ENCODE measurements at places on chromosomes 2 and 18.
A peak's percentile ranks its signal among the peaks of the same experiment; 100 is the strongest.

GRCh38 chr2:211157856-211158463 lies 601.6 kb downstream of the CPS1 start:
- DNase-seq = no peak

- no peak for DNase-seq
These were observed 495.6 kb downstream of the NYAP2 start for GRCh38 chr2:225895126-225895525.

GRCh38 chr2:12791906-12792305 lies 75.2 kb downstream of the TRIB2 start:
- DNase-seq = no peak

GRCh38 chr2:46960618-46961017 lies 45.0 kb upstream of the MCFD2 start:
- peak; percentile 23 for DNase-seq

GRCh38 chr2:220669324-220669723 lies 902.8 kb downstream of the EPHA4 start:
- DNase-seq = no peak

GRCh38 chr18:80253236-80253635 lies 5.9 kb upstream of the PARD6G start:
- no peak for DNase-seq

DNA sequence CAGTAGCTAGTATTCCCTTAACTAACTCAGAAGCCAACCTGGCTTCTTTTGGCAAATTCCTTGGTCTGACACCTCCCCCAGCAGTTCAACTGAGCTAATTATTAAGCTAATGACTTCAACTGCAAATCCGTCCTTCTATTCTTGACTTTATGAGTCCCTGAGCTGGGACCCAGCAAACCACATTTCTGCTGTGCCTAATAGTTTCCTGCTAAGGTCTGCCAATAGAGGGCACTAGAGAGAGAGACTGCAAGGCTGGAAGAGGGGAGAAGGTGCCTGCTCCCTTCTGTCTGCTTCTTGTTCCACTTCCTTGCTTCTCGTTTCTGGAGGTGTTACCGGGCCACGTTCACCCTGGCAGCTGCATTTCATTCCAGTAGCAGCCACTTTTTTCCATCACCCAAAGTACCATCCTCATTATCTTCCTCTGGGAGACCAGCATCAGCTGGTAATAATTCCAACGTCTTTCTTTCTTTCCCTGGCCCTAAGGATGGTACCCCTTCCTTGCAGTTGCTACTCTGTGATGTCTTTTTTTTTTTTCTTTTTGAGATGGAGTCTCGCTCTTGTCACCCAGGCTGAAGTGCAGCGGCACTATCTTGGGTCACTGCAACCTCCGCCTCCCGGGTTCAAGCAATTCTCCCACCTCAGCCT lies 352.0 kb downstream of the TNS1 start:
- DNase-seq = peak; percentile 92

DNA sequence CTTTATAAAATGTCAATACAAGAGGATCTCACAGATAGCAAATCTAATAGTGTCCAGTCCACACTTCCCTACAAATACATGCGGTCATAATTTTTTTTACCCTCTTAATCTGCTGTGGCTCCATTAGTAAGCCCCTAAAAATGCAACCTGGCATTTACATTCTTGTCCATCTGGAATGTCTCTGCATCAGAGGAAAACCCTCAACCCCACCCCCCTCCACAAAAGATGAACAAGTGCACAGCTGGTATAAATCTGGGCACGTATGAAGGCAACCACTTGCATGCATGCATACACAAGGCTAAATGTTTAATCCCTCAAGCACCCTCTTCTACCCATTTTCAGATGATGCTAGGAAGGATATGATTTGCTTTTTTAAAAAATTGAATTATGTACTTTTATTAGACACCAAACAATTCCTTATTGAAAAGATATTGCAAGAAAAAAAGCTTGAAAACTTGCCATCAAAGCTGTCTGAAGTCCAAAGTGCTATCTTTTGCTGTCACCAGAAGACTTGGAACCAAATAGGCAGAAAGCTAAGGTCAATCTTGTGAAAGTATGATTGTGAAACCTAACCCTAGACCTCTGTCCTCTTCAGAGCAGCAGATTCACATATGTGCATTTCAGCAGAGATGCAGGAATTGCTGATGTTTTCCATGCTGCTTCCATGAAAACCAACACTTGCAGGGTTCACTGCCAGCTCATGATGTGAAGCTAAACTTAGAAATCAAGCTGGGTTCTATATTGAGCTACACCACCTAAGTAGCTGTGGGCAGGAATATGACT lies 39.0 kb downstream of the IRS1 start:
- DNase-seq = no peak
